Naive thymus-derived CD8-positive, alpha-beta T cell (primary cell): ENCODE measurements at places on chromosomes 11 and 22. TPM values are rescaled to one million over a fixed set of nuclear protein-coding genes. Genes with fewer than 3 reads are reported as not detected.
A peak's percentile ranks its signal among the peaks of the same experiment; 100 is the strongest.

MIAT gene
- 357 TPM for total RNA-seq

DNA sequence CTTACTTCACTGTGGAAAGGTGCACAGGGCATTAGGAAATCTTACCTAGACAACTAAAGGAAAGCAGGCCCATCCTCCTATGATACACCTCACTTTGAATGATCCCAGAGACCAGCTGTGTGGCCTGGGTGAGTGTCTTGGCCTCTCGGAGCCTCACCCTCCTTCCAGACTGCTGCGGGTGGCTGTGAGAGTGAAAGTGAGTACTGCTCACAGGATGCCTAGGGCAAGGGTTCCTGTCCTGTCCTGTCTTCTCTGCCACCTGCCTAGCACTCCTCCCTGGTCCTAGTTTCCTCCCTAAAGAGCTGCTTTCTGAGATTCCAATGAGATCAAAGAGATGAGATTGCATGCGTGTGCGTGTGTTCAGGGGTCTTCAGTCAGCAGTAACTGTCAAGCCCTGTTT, 19.5 kb upstream of the ADORA2A start:
- DNase-seq: no peak

DNA sequence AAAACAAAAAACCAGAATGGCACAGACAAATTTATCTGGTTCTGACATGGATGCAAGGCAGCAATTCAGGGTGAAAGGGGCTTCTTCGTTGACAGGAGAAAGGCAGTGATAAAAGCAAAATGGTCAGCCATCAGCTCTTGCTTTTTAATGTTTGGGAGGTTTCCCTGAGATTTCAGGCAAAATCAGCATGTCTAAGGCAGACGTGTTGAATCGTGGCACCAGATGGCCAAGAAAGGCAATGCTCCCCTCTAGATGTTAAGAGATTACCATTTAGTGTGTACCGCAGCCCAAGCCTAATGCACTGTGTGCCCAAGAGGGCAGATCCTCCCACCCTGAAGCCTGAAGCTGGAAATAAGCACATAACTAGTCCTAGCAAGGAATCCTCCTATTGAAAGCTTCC, 88.8 kb upstream of the GALNT18 start:
- DNase-seq: no peak

TYR gene
- not detected for total RNA-seq

PANX1 gene
- 6.2 TPM for total RNA-seq

DNA sequence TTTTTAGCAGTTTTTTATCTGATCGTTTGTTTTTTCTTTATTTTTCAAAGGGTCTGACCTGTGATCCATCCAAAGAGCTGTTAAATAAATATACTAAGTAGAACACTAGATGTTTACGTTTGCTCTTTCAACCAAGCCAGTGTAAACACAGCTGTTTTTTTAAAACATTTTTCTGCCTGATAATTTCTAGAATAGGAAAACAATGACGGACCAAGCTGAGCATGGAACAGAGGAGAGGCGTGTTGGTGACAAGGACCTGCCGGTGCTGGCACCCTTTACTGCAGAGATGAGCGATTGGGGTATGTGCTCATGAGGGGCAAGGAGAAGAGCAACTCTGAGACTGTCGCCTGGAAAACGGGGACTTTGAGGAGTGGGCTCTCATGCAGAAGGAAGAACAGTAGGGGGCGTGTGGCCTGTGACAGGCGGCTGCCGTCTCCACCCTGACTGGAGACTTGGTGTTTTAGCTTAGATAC, 28.6 kb upstream of the PANX2 start:
- DNase-seq: no peak

DNA sequence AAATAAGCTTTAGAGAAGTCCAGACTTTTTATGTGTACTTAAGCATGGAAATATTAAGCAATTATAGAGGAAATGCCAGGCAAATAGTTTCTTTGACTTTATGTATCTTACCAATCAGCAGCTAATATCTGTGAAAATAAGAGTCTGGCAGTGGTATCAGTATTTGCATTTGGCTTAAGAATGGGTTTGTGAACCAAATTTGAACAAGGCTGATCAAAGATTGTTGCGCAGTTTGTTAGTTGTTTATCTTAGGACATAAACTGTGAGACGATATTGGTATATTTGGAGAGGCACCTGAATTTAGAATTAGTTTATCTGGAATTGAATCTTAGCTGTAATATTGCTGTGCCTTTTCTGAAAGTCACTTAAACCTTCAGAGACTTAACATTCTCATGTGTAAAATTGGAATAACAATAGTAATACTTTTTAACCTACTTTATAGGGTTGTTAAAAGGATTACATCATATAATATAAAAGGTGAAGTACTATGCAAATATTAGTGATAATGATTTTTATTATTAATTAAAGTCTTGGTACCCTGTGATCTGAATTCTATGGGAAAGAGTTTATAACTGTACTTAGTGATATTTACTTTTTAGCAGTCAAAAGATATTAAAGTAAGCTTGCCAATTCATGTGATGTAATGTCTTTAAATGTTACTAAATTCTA, 66.4 kb downstream of the DYNC2H1 start:
- DNase-seq: no peak

GRCh38 chr11:66232769-66233168, 35.7 kb upstream of the RAB1B start:
- no peak for DNase-seq

ARHGAP32 gene
- total RNA-seq: 10.4 TPM

- no peak for DNase-seq
Observed at GRCh38 chr11:85822814-85823213, 11.9 kb upstream of the SYTL2 start.

SCGB1D2 gene
- not detected for total RNA-seq

RAG2 gene
- total RNA-seq: not detected

- no peak for DNase-seq
Observed at GRCh38 chr11:59225017-59225416, 12.3 kb upstream of the MPEG1 start.

GRCh38 chr22:48644997-48645396, 1182.7 kb downstream of the BRD1 start:
- no peak for DNase-seq

DNA sequence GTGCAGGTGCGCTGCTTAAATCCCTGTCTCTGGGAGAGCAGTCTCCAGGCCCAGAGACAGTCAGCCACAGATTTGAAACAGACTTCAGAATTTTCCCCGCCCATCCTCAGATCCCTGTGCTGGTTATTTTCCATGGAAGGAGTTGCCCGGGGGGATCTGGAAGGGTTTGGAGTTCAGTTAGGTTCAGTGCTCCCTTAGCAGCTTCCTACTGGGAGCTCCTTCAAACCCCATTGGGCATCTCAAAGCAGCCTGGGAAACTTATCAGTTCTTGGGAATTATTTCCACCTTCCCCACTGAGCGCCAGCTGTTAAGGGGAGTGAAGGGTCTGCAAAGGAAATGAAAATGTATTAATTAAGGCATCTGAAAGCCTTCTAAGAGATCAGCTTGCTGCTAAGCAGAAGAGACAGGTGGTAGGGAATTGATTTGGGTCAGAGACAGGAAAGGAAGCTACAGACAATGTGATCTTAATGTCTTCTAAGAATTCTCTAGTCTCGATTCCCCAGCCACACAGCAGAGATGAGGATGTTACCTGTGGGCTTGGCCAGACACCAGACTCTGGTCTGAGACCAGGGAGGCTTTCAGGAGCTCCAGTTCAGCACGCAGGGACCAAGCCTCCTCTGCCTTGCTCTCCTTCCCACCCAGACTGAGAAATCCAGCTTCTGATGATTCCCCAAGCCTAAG, 106.2 kb upstream of the TBCEL start:
- DNase-seq: no peak

DNA sequence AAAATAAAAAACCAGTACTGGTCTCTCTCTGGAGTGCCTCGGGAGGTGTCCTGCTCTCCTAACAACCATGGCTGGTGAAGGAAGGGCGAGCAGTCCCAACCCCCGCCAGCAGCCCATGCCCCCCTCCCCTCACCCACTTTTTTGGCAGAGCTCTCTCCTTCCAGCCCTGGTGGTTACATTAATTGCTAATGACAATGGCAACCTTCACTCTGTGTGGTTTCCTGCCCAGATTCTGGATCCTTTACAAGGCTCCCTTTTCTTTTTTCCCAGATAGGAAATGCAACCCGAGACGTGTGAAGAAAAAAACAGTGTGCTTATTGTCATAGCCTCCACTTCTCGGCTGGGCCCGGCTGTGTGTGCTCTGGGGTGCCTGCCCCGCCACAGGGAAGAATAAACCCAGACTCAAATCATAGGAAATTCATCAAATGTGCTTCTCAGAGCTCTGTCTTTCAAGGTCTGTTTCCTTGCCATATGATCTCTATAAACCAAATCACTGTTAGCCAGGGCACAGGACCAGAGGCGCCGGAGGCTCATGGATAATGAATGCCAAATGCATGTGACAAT, 513.0 kb downstream of the SOX6 start:
- no peak for DNase-seq

NPAS4 gene
- not detected for total RNA-seq

CHRDL2 gene
- total RNA-seq: not detected

DNA sequence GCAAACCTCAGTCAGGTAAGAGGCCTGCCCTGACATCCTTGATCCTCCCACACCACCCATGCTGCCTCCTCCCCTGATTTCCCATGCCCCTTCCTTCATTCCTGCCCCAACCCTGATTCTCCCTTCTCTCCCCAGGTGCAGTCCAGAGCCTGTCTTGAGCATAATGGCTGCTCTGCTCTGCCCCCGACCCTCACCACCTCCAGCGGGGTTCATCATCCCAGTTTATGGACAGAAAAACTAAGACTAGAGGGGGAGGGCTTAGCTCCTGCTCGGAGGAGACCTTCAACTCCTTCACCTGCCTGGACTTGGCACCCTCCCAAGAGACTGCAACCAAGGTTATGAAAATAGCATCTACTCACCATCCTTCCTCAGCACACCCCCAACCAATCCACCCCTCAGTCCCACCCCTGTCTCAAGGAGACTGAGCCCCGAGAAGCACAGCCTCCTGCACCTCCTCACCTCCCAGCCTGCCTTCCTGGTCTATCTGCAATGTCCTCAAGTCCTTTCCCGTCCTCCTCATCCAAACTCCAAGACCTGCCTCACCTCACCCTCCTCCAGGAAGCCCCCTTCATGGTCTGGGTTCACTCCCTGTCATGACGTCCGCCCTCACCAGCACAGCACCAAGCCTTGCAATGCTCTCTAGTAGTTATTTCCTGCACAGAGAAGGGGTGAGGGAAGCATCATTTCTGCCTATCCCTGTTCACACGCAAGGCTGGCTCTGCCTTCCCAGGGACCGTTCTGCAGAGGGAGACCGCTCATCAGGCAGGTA, 103.1 kb downstream of the PDE2A start:
- DNase-seq: no peak

DNA sequence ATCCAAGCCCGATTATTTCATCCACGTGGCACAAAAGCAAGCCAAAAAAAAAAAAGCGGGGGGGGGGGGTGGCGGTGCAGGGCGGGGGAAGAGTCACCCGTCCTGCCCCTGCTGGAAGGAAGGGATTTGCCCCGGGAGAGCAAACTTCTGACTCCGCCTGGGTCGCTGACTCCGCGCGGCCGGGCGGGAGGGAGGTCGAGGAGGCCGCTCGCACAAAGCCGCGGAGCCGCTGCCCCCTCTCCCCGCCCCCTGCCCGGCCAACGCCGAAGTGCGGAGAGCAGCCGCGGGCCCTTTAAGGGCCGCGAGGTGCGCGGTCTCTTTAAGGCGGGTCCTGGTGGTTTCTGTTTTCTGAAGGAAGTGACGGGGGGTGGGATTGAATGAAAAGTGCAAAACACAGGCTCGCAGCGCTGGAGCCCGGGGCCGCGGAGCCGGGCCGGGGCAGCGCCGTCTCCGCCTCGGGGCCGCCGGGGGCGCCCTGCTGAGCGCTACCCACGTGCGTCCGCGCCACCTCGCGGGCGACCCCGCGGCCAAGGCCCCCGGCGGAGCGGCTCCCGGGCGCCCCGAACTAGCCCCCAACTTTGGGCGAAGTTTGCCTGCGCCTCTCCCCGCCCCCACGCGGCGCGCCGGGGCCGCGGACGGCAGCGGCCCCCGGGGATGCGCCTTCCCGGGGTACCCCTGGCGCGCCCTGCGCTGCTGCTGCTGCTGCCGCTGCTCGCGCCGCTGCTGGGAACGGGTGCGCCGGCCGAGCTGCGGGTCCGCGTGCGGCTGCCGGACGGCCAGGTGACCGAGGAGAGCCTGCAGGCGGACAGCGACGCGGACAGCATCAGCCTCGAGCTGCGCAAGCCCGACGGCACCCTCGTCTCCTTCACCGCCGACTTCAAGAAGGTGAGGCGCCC, at the start of gene OAF:
OAF (plus strand) TSS at position 407 of the 896 bp plus-strand sequence; CDS start at position 655, 248 bp downstream.
- peak; percentile 85 for DNase-seq

MGAT3 gene
- 0.36 TPM for total RNA-seq

DNA sequence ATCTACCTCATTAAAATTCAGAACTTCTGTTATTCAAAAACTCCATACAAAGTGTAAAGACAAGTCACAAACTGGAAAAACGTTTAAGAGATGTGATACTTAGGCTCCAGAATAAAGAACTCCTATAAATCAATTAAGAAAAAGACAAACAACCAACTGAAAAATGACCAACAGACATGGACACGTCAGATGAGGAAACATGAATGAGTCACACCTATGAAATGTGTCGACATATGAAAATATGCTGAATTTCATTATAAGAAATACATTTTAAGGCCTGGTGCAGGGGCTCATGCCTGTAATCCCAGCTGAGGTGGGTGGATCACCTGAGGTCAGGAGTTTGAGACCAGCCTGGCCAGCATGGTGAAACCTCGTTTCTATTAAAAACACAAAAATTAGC, 78.7 kb downstream of the ENTHD1 start:
- DNase-seq: no peak

DNA sequence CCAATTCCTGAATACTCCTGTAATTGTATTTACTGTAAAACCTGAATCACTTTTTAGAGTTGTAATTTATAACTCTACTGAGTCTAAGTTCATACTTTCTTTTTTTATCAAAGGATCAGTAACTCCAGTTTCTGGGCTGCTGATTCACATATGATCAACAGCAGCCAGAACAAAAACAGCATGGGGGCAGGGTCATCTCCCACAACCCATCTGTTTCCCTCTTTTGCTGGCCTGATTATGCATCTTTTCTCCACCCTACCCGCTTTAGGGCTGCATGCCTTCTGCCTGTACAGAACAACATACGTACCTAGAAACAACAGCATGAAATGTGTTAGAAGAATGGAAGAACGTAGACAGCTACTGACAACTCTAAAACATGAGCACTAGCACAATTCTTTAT, 76.0 kb downstream of the MRTFA start:
- no peak for DNase-seq

DNA sequence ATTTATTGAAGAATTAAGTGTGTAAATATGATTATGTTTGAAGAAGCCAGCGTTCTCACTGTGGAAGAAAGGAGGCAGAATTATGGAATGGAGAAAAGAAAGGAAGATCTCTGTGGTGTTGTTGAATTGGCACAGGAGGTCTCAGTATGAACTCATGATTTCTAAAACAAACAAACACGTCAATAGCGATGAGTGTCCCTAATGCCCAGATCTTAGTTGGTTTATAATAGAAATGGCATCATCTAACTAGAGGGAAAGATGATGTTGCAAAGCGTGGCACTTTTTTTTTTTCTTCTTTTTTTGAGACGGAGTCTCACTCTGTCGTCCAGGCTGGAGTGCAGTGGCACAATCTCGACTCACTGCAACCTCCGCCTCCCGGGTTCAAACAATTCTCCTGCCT, 39.2 kb upstream of the SLN start:
- DNase-seq: no peak

GRCh38 chr11:35126000-35126878, 12.7 kb upstream of the CD44 start:
- DNase-seq: no peak

DHCR7 gene
- 17.4 TPM for total RNA-seq
